ENCODE measurements at places on chromosomes 5 and 9. TPM values are rescaled to one million over a fixed set of nuclear protein-coding genes. Genes with fewer than 3 reads are reported as not detected.

DNA sequence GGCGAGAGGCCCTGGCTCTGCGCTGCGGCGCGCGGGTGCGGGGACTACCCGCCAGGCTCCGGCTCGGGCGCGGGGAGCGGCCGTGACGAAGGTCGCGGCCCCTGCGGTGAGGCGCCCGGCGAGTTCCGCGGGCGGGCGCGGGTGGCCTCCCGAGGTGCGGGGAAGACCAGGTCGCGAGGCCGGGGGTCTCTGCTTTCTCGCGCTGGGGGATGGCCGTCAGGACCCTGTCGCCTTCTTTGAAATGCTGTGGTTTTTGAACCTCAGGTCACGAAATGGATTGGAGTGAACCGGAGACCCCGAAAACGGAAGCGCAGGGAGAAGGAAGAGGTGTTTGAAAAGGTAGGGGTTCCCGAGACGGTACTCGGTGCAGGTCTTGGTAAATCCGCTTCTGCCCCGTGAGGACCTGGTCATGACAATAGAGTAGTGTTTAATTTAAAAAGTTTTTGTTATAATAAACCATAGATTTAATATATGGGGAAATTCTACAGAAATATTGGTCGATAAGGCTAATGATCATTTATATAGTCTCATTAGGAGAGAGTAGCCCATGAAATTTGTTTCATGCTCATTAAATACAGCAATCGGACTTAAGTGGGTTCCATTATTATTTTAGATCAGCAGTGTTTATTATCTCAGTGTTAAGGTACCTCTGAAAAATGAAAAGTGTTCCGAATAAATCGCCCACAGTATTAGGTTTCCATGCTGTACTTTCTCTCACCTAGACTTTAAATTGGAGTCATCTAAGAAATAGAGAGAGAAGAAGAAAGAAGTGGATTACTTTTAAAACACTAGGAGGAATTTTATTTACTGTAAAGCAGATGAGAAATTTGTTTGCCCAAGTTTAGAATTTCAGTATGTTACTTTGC is 279.0 kb downstream of the AOPEP start:
- DNase-seq: peak; percentile 44

SPINK1 gene
- total RNA-seq: 1.5 TPM

GRCh38 chr5:103262422-103262871 is 3.9 kb downstream of the MACIR start:
- no peak for DNase-seq

LCN1 gene
- not detected for total RNA-seq

DNA sequence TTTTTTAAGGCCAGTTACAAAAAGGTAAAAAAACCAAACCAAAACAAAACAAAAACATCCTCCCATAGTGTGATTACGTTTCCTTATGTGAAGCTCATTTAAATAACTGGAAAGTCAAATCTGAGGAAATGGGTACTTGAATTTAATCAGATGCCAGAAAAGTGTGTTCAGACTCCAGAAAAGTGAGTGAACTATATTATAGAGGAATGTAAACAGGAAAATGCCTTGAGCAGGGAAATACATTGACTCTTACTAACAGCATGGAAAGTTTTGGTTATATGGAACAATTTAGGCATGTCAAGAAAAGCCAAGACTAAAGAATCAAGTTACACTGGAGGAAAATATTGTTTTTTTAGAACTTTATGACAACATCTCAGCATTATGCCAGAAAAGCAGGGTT is 37.8 kb upstream of the RNF20 start:
- no peak for DNase-seq

DNA sequence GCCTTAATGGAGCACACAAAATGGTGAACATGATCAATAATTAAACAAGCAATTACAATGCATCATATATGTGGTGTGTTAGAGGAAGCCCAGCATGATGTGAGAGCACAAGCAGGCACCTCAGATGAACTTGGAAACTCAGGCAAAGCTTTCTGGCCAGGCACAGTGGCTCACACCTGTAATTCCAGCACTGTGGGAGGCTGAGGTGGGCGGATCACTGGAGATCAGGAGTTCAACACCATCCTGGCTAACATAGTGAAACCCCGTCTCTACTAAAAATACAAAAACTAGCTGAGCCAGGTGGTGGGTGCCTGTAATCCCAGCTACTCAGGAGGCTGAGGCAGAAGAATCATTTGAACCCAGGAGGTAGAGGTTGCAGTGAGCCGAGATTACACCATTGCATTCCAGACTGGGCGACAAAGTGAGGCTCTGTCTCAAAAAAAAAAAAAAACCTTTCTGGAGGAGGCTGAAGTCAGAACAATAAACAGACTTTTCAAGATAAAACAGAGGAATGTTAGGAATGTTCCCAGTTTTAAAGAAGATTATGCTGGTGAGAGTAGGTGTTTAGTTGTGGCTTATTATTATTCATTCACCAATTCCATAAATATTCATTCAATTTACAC is 159.4 kb downstream of the CEMIP2 start:
- no peak for DNase-seq

GRCh38 chr5:102762562-102763227 is 7.6 kb downstream of the PAM start:
- no peak for DNase-seq

DNA sequence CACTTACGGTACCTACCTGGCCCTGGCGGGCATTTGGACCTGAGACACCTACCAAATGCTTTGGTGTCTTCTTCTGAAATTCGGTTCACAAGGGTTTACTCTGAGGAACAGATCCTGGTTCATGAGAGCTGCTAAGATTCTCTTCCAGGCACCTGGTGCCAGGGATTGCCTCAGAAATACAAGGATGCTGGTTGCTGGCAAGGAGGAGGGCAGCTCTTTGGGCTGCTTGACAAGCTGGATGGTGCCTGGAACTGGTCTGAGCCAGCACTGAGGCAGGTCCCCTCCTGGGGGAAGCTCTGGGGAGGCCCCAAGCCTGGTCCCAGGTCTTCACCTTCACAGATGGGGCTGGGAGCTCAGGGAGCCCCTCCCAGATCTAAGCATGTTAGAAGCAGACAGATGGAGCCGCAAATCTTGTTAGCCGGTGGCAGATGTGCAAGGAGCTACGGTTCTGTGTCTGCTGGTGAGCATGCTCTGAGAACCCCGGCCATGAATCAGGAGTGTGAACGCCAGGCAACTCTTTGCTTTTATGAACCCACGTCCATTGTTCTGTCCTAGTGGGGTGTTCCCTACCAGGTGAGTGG is 16.3 kb downstream of the FABP6 start:
- no peak for DNase-seq

B4GALT1 gene
- 184 TPM for total RNA-seq

GRCh38 chr9:113516840-113517577 is 53.5 kb downstream of the RGS3 start:
- no peak for DNase-seq

- peak; percentile 37 for DNase-seq
Measured at GRCh38 chr5:61790678-61791077, 458.6 kb downstream of the ZSWIM6 start.

DNA sequence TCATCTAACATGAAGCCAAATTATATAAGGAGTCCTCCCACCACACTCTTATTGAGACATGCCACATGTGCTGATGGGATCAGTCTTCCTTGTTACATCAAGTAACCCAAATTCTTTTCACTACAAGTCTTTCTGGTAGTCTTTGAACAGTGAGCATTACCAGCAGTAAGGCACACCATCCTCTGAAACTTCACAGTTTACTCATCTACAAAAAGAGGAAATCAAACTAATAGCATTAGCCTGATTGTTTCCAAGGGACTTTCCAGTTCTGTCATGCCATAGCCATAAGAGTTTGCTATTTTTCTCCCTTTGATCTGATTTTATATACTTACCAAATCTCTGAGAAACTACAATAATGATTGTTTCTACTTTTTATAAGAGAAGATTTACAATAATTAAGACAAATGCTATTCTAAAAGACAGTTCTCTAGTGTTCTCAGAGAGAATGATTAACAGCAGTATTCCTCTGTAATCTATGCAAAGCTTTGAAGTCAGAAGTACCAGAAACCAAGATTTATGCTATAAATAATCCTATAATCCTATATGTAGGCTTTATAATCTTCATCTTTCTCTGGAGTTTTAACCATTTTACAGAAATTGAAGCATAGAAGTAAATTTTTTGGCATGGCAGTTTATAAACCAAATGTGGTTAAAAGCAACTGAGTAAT is 166.2 kb upstream of the ACO1 start:
- no peak for DNase-seq

DNA sequence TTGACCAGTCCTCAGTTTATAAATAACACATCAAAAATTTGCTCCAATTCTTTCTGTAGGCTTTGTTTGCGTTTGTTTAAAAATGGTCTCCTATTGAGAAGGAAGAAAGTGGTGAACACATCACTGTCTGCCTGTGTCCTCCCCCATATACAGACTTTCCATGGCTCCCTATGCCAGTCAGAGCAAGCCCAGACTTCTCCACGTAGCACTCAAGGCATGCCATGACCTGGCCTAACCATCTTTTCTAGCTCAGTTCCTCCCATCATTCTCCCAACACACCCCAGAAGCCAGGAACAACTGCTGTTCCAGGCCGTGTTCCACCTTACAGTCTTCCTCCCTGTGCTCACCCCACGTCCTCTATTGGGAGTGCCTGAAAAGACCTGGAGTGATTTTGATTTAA is 129.6 kb upstream of the ZNF618 start:
- DNase-seq: no peak

DNA sequence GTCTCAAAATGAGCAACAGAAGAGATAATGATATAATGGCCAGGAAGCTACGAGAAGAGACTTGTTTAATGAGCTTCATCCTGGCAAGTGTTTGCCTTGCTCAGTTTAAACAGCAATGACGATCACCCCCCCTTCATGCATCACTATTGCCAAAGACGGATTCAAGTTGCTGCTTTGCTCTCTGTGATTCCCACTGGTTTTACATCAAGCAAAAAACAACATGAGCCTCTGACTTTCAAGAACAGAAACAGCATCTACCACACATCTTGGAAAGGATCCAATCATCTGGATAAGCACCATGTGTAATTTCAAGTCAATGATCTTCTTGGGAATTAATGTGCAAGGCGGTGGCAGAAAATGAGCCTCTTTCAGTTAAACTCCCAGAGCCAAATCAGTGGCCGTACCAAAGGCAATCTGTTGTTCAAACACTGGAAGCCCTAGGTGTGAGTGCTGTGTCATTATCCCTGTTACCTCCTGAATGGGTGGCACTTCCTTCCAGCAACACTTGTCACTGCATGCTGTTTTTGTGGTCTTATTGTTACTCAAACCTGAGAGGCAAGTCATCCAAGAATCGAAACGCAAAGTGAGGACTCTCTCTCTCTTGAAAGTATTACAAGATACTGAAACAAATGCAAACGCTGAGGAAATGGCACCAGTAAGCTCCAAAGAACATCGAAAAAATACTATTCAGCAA is 72.8 kb downstream of the MED27 start:
- DNase-seq: no peak

- DNase-seq: peak; percentile 91
Measured at GRCh38 chr5:72452515-72453245, 54.5 kb downstream of the ZNF366 start.

GRCh38 chr5:123089914-123090660 is 1.0 kb downstream of the PRDM6 start:
- peak; percentile 53 for DNase-seq

GARNL3 gene
- total RNA-seq: 4.9 TPM

GRCh38 chr9:125995006-125995405 is 247.8 kb downstream of the PBX3 start:
- DNase-seq: no peak

GRCh38 chr9:127983847-127984289 is 3.1 kb upstream of the EEIG1 start:
- no peak for DNase-seq

IFNA13 gene
- not detected for total RNA-seq

IL9 gene
- not detected for total RNA-seq

All from MCF 10A (cell line).